ENCODE measurements at places on chromosomes 7 and 10.

DNA sequence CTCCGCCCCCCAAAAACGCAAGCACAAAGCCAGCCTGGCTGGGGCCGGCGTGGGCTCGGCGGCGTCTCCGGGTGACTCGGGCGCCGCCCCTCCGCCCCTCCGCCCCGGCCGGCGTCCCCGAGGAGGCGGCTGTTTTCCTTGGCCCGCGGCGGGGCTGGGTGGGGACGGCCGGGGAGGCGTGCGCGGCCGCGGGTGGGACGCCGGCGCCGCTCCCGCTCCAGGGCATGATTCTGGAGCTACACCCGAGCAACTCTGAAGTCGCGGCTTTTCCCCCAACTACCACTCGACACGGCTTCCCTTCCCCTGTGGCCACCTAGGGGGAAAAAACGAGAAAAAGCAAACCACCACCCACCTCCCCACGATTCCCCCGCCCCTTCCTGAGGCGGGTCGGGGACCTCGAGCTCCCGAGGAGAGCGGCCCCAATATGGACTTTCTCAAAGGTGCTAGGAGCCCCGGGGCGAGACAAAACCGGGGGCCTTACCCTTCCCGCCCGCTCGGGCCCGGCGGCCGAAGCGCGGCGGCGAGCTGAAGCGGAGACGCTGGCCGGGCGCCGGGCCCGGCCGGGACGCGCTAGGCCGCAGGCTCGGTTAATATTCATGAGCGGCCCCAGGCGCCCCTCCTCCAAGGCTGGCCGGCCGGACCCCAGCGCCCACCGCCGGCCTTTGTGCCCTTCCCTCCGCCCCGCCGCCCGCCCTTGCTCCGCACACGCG lies 856 bp downstream of the ARHGAP21 start:
- DNase-seq: peak; percentile 52

DNA sequence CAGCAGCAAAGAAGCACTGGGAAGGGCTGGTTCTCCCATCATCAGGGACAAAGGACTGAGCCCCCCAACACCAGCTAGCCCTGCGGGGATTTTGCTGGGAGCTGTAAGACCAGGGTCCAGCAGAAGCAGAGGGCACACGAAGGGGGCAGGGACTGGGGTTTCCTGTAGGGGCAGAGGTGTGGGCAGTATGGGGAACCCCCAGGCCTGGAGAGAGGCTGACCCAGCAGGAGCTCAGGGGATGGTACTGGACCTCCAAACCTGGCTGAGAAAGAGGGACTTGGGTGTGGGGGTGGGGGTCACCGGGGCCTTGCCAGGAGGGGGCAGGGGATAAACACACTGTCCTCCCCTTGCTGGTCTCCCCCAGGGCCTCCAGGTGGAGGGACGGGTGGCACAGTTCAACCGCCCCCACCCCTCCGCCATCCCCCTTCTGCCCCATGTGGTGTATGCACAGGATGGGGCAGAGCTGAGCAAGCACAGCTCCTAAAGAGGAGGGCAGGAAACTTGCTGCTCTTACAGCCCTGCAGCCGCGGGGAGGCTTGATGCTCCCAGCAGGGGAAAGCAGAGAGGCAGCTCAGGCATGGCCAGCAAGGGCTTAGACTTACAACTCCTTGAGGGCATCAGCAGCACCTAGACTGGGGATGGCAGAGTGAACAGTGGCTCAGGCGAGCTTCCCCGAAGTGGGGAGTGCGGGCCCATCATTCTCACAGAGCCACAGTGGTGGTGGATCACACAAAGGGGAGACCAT lies 12.4 kb upstream of the RET start:
- DNase-seq: no peak

DNA sequence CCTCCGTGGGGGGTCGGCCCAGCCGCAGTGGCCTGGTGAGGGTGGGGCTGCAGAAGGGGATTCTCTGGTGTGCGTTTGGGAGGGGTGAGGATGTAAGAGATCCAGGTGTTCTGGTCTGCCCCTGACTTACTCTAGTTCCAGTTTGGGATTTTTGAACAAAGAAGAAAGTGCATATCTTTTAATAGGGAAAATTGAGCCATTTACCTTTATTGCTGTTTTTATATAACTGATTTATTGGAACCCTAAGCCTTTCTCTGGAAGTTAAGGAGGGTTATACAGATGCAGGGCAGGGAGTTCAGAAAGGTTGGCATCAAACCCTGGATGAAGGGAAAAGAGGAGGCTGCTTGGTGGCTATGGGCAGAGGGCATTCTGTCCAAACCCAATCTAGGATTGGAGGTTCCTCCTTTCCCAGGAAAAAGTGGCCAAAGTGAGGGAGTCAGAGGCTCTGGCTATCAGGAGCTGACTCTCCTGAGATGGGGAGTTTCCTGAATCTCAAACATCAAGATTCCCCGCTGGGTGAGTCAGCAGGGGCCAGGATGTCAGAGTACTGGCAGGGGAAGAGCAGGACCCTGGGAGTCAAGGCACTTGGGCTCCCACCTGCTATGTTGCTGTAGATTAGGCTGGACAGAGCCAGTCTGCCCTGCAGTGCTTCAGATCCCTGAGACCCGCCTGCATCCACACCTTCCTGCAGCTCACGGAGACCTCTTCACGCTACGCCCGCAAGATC lies 67.5 kb downstream of the CLIP2 start:
- no peak for DNase-seq

DNA sequence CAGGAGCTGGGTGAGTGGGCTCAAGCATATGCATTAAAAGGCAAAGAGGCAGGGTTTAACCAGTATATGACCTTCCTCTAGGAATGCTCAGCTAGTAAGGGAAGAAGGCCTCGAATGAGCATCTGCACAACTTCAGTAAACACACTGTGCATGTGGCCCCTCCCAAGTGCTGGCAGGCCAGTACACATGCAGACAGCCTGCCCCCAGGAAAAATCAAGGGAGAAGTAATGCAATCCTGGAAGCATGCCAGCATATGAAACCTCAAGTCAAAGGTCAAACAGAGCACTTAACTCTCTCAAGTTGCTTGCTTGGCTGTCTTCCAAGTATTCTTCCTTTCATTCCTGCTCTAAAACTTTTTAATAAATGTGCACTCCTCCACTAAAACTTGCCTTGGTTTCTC lies 208.4 kb downstream of the ACTR3B start:
- DNase-seq: no peak

GRCh38 chr7:49803812-49804211 lies 30.4 kb downstream of the VWC2 start:
- no peak for DNase-seq

GRCh38 chr7:113608782-113609181 lies 310.0 kb downstream of the PPP1R3A start:
- DNase-seq: no peak

DNA sequence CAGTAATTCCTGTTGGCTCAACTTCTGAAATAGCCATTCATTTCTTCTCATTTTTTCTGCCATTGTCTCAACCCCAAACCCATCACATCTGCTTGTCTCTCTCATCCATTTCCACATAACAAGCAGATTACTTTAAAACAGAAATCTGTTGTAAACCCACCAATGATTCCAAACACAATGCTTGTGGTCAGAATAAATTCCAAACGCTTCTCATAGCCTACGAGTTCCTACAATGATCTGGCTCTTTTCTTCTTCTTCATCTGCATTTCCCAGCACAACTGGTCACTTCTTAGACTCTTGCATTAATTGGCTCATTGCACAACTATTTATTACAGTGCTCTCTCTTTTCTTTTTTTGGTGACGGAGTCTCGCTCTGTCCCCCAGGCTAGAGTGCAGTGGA lies 364.1 kb downstream of the GATA3 start:
- DNase-seq: no peak

- no peak for DNase-seq
These were observed 44.0 kb downstream of the ADRB1 start for GRCh38 chr10:114087655-114088054.

All from hematopoietic multipotent progenitor cell treated with erythropoietin and hydrocortisone succinate and interleukin-3 and kit ligand, for 15 days (in vitro differentiated cells).